Fibroblast of lung (primary cell): ENCODE measurements at places on chromosomes 1 and 21. TPM values are rescaled to one million over a fixed set of nuclear protein-coding genes. Genes with fewer than 3 reads are reported as not detected.
A peak's percentile ranks its signal among the peaks of the same experiment; 100 is the strongest.

DNA sequence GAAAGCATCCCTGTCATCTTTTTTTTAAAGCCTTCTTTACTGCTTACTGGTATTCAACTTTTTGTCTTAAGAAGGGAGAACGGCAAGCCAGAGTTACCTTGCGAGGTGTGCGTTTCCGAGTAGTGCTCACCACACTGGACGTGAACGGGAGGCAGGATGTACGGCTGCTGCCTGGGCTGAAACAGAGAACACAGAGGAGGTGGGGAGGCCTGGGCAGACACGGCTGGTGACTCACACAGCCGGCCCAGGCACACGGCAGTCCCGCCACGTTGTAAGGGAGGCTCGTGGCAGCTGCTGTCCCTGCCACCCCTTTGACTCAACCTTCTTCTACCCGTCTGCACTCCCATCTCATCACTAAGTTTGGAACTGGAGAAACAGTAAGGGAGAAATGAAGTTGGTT, 105.8 kb downstream of the SMYD2 start:
- DNase-seq, result peak; percentile 40

GRCh38 chr21:45551783-45552695, 9.8 kb upstream of the SLC19A1 start:
- DNase-seq, result no peak

DNA sequence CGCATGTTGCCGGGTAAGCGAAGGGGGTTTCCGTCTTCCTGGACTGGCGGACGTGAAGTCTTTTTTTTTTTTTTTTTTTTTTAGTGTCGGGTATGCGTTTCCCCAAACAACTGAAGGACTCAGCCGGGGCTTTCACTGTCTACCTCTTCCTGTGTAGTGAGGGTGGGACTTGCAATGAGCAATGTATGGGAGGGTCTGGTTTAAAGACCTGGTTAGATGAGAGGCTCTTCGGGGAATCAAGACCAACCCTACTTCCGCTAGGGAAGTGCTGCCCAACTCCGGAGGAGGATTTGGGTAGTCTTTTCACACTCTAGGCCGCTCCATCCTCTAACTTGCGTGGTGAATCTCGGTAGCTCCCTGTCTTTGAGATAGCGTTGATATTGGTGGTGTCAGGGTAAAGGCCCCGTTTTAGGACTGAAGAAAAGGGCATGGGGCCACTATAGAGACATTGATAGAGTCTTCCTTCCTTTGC, 754 bp downstream of the PRRC2C start:
- peak; percentile 86 for DNase-seq

DNA sequence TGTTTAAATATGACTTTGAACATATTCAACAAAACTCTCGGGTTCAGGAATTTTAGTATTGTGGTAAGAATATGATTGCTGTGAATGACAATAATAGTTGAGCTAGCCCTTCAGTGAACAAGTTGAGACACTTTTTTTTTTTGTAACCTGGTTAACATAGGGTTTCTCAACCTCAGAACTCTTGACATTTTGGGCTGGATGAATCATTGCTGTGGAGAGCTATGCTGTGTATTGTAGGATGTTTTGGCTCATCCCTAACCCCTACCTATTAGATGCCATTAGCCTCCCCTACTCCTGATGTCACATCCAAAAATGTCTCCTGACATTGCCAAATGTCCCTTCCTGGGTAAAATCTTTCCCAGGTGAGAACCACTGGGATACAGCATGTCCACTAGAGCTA, 113.7 kb downstream of the RUNX1 start:
- DNase-seq, result peak; percentile 39

GRCh38 chr1:162736184-162736583, 54.3 kb upstream of the HSD17B7 start:
- DNase-seq, result no peak

DNA sequence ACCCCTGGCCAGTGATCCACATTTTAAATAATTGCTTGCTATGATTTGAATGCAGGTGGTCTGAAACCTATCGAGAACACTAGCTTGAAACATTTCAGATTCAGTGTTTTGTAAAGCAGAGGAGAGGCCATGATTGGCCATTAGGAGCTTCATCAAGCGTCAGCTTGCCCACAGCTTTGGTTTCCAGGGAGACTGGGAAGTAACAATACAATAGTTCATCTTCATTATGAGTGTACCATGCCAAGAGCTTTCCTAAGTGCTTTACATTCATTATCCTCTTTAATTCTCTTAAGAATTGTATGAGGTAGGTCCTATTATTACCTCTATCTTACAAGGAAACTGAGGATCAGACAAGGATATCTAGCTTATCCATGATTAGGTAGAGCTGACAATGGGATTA, 27.7 kb upstream of the ATP5PO start:
- no peak for DNase-seq

- DNase-seq, result no peak
These were observed 24.4 kb upstream of the BCAR3 start for GRCh38 chr1:93705892-93706500.

- DNase-seq, result no peak
These were observed 12.1 kb downstream of the GREM2 start for GRCh38 chr1:240599830-240600229.

DNA sequence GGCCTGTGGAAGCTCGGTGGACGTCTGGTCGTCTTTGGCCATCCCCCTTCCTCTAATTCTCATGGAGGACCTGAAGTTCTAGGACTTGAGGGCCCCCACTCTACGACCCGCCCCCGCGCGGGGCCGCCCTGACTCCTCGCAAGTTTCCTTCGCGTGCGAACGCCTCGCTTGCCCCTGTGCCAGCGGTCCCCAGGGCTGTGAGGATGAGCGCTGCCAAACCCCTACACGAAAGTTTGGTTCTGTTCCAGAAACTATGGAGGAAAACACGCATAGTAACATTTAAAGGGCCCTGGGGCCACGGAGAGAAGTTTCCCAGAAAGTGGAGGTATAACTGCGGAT, 304 bp upstream of the GNG12 start:
- DNase-seq, result peak; percentile 75

GRCh38 chr1:26553942-26554682, 24.6 kb downstream of the RPS6KA1 start:
- no peak for DNase-seq

GRCh38 chr1:61098333-61098732, 16.0 kb downstream of the NFIA start:
- DNase-seq, result no peak

GRCh38 chr1:184956999-184957700, 17.2 kb downstream of the NIBAN1 start:
- no peak for DNase-seq

DNA sequence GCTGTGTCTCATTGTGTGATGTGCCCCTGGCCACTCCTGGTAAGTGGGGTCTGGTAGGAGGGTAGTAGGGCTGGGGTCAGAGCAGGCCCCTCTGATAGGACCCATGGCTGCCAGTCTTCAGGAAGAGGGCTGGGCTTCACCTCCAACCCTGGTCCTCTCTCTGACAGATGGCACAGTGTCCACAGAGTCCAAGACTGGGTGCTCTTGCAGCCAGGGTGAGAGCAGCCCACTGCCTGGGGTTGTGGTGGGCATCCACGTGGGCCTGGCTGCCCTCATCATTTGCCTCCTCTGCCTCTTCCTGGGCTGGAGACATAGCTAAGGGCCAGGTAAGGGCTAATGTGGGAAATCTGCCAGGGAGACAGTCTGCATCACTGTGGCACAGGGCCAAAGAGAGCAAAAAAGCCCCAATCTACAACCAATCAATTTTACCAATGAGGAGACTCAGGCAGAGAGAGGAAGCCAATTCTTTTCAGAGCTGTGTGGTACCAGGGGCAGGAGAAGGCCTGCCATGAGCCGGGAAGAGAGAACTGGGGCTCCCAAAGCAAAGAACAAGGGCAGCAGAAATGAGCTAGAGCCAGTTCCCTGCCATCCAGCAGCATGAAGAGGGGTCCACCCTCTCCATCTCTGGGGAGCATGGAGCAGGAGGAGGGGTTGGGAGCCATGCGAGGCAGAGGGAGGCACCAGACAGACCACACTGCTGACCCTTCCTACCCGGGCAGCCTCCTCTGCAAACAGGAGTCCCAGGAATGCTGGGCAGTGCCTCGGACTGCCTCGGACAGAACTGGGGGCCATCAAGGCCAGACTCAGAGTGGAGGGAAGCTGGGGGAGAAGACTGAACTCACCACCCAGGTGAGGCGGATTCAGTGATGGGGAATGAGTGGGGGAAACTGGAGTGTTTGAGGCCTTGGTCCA, 26.8 kb downstream of the SLC27A3 start:
- DNase-seq, result no peak

- DNase-seq, result no peak
These were observed at the start of gene PLD5 for GRCh38 chr1:242524571-242525359. Gene PLD5, minus strand, starts transcription at chr1:242524697.

Gene ACOT11
- polyA plus RNA-seq, result 0.73 and 1.4 TPM in 2 replicates

Gene CDCA8
- 9.5 and 47.5 TPM in 2 replicates for polyA plus RNA-seq

Gene HSD3B1
- polyA plus RNA-seq, result not detected in 2 replicates

Gene ZFP69B
- 2.7 and 3.5 TPM in 2 replicates for polyA plus RNA-seq

Gene TRPM2
- not detected in 2 replicates for polyA plus RNA-seq

Gene B3GALT2
- 4.3 and 46.2 TPM in 2 replicates for polyA plus RNA-seq

Gene PRAMEF4
- not detected in 2 replicates for polyA plus RNA-seq

Gene ACTA1
- 0.06 TPM in 1 of 2 replicates, not detected in the other for polyA plus RNA-seq

Gene LINGO4
- polyA plus RNA-seq, result not detected in 2 replicates
